ENCODE measurements at places on chromosomes 3 and 15.

DNA sequence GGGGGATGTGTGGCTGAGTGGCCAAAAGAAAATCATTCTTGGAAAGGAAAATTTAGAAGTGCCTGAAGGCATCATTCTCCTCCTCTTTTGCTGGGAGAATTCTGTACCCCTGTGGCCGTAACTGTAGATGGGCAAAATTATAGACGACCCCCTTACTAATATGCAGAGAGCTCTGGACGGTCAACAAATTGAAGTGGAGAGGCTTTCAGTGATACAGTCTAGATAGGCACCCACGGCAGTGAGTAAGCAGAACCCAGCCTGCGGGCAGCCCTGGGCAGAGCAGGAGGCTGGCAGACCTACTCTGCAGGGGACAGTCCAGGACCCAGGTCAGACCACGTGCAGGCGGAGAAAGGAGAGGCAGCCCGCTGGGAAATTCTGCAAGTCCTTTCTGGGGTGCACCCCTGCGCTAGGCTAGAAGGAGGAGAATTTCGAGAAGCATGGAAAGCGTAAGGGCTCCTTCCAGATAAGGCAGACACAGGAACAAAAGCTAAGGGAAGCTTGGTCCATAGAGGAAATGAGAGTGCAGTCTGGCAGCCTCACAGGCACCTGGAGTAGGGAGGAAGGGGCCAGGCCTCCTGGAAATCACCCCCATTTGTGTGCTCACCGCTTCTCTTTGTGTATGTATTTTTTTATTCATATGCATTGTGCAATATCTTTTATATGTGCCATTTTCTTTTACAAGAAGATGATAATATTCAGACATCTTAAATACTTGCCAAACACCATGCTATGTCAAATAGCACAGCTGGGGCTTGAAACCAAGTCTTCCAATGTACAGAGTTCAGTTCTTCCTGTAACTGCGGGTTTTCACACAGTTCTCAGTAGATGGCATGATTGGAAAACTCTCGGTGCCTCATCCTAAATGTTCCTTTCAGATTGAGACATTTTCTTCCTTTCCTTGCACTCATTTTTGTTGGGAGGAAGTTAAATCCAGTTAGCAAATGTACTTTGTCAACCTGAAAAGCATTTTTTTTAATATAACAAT lies 40.2 kb downstream of the LRRK1 start:
- DNase-seq = no peak

DNA sequence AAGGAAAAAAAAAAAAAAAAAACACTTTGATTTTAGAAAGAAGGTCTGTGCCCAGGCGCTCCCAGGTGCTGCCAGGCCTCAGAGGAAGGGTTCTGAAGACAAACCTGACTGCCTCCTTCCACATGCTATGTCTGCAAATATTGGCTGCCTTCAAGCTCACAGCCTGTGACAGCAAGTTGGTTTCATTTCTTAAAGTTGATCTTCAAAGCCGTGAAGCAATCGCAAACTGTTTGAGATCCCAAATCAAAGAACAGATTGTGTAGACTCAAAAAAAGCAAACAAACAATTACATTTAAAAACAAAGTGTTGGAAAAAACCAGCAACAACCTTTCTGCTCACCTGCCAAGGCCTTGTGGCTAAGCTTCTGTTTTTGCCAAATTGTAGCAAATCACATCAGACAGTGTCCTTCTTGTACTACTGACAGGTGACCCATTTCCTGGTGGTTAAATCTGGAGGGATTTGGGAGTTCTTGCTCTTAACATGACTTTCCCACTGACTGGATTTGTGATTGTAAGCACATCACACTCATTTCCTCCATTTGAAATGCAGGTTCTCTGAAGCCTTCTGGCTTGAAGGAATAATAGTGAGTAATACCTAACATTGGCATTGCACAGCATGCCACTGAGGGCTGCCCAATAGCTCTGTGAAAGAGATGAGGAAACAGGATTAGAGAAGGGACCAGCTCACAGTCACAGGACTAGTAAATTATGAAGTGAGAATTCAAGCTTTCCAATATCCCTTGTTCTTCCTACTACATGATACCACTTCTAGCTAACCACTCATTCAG lies 502.4 kb downstream of the LPP start:
- DNase-seq = no peak

DNA sequence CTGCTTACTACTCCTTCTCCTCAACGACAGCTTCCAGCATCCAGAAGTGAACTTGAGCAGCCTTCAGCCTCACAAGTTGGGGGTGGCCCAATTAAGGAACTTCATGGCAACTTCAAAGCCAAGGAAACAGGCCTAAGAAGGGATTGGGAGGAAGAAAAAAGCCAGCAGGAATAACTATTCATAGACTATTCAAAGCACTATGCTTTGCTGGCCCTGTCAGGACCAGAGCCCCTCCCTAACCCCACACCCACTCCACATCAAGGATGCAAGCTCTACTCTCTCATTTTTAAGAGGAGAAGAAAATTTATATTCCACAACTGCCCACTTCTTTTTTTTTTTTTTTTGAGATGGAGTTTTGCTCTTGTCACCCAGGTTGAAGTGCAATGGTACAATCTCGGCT lies 10.0 kb upstream of the PRKAR2A start:
- no peak for DNase-seq

DNA sequence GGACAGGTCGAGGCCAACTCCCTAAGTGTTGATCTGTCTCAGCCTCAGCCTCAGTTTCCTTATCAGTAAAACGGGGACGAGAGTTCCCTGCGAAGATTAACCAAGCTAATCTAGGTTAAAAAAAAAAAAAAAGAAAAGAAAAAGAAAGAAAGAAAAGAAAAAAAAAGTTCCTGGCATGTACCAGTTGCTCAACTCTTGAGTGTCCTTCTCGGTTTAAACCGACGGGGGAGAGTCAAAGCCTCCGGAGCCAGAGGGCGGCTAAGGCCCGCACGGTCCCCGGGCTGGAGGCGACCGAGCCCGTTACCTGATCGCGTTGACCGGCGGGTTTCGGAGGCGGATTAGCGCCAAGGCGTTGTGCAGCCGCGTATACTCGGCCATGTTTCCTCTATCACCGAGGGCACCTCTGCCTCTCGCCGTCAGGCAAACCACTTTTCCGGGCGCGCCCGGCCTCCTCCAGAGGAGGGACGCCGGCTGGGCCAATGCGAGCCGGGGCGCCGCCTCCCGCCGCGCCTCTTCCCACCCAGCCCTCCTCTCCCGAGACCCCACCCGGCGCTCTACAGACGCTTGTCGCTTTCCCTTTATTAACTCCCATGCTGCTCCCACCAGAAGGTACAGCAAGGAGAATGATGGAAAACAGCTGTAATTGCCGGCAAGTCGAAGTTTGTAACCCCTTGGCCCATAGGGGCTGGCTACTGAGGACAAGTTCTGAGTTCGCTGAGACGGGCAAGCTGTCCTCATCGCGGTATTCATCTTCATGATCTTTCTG lies at the start of gene EHHADH:
TSS of gene EHHADH (minus strand) at position 405 of the 766 bp plus-strand sequence. CDS start at position 378, 27 bp downstream.
- DNase-seq = peak; percentile 36

DNA sequence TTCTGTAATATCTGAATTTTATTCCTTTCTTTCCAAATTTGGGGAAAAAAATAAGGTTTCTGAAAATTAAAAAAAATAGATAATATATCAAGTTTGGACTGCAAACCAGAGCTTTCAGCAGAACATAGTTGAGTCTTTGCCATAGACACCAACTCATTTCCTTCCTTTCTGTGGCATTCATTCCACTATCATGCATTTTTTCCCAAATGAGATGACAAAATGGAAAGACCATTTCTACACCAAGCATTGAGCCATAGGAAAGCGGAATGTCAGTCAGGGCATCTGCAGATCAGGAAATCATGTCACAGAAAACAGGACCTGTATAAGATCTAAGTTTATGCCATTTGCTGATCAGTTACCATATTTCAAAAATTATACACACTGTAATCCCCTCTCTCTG lies 333.3 kb upstream of the THBS1 start:
- no peak for DNase-seq

GRCh38 chr3:181493423-181493822 lies 218.3 kb upstream of the SOX2 start:
- no peak for DNase-seq

DNA sequence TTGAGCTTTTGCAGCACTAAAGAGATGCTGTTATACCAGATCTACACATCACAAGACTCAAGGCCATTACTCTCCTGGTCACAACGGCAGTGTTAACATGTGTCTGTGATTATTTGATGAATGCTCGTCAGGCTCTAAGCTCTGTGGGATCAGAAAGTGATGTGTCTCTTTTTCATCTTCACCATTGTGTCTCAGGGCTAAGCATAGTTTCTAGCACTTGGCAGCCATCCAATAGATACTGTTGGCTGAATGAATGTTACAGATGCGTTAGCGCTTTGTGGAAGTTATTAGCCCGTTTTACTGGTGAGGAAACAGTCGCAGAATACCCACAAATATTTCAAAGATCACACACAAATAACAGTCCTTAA lies 1.2 kb upstream of the FAM81A start:
- no peak for DNase-seq

DNA sequence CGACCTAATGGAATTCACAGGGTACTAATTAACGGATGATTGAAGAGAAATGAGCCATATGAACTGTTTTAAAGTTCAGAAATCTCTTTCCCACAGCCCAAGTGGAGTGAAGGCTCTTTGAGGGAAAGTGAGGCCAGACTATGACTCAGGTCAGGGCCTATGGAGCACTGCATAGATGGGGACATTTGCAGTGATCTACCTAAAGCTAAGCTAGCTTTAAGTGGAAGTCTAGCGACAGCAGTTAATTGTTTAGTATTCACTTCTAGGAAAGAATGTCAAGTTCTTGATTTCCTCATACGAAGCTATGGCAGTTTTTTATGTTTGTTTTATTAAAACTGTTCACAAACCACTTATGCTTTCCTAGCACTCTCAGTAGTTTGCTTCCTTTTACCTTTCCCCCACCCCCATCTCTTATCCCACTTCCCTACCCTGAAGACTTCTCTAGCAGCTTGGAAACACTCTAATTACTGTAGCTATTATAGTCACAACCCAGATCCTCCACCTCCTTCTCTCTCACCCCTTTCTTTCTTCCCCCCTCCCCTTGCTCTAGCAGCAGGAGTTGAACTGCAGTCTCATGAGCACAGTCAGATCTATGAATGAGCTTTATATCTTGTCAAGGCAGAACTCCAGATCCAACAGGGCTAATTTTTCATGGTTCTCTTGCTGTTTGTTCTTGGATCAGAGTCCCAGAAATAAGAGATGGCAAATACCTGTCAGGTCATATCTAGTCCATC lies 6.2 kb downstream of the ZNF609 start:
- no peak for DNase-seq

- no peak for DNase-seq
These were observed 96.4 kb upstream of the ATP11B start for GRCh38 chr3:182696916-182697315.

DNA sequence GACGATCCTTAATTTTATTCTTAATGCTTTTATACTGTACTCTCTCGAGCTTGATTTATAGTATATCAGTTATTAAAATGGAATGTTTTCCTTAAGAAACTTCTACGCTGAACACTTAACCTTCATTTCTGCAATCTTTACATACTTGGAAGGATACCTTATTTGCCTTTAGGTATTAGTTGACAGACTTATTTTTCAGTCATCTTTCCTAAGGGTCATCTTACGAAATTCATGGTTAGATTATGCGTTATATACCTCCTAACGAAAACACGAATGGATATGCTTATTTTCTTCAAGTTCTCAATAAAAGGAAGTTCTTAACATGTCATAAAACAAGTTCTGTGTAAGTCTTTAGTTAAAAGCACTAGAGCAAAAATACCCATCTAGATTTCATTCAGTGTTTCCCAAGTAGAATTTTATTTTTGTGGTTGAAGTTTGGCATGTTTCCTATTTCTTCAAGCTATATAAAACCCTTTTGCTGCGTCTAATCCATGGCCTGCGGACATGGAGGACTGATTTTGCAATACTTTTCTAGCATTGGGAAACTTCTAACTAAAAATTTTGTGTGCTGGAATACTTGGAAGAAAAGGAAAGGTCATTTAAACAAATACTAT lies 231.3 kb downstream of the TP63 start:
- DNase-seq = no peak

- no peak for DNase-seq
These were observed 125.1 kb downstream of the TIGIT start for GRCh38 chr3:114418724-114419543.

- DNase-seq = no peak
These were observed 2.9 kb upstream of the GRM2 start for GRCh38 chr3:51703761-51704510.

DNA sequence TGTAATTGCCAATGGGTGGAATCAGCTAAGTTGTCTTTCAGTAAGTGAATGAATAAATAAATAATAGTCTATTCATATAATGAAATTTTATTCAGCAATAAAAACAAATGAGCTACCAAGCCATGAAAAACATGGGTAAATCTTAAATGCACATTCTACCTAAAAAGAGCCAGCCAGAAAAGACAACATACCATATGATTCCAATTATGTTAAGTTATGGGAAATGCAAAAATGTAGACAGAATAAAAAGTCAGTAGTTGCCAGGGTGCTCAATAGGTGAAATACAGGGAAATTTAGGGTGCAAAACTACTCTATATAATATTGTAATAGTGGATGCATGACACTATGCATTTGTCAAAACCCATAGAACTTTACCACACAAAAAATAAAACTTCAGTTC lies 277.2 kb upstream of the EPHA6 start:
- DNase-seq = no peak

- DNase-seq = peak; percentile 12
These were observed at the start of gene MYZAP for GRCh38 chr15:57591822-57592367. Gene MYZAP, plus strand, starts transcription at chr15:57591904. Its CDS starts 131 bp downstream, at chr15:57592035.

GRCh38 chr3:194245474-194245873 lies 105.7 kb downstream of the CPN2 start:
- no peak for DNase-seq

DNA sequence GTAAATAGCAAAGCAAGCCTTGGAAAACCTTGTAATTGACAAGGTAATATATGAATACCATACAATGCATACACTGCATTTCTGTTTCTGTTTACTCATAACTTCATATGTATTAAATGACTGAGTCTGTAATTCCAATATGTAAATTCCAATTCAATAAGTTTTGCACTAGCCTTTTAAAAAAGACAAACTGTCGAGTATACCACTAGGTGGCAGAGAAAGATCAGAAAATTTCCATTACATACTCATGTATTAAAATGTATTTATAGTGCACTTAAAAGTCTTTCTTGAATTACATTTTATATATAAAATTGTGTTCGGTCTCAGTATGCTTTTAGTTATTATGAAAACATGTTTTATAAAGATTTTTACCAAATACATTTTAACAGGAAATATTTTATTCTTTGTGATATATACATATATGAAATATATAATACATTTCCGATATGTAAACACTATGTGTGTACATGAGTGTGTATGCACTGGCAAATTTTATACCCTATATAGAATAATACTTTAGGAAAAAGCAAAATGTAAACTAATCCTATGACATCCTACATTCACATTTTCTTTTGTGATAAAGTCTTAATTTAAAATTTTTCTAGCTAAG lies 216.8 kb downstream of the VGLL3 start:
- no peak for DNase-seq

DNA sequence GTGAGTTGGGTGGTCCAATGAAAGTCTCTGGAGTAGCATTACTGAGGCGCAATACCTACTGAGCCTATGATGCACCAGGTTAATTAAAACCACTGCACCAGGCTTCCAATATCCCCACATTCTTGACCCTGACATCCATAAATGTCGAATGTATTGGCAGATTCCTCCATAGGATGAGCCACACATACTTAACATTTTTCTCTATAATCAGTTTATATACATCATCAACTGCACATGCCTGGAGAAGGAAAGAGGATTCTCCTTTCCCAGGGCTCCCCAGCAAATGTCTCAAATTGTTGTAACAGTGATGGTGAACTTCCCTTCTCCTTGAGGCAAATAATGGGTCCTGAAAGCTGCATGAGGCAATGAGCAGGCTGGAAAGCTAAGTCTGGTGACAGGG lies 82.3 kb upstream of the LPP start:
- no peak for DNase-seq

Data from T-helper 17 cell (primary cell).